ENCODE measurements at places on chromosomes 7 and 10. TPM values are rescaled to one million over a fixed set of nuclear protein-coding genes. Genes with fewer than 3 reads are reported as not detected.

TSPAN14 gene
- 39.0 TPM for total RNA-seq

AGR2 gene
- total RNA-seq, result not detected

STEAP1B gene
- 7.4 TPM for total RNA-seq

CC2D2B gene
- total RNA-seq, result 0.86 TPM

INMT gene
- total RNA-seq, result 15.8 TPM

GRK5 gene
- 16.0 TPM for total RNA-seq

HOXA10 gene
- total RNA-seq, result 47.1 TPM

MOGAT3 gene
- not detected for total RNA-seq

DNA sequence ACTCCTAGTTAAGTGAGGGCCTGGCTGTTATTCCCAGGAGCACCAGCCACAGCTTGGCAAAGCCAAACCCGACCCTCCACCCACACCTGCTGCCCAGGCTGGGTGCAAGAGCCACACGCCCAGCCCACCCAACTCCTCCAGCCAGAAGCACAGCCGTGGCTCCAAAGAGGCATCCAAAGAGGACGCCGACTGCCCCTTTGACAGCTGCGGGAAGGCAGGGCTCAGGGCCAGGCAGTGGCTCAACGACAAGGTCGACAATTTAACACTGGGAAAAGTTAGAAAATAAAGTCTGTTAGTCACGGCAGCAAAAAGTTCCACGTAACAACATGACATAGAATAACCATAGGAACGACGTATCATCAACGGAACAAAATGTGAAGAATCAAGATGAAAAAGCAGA lies 54.3 kb downstream of the DPYSL4 start:
- DNase-seq, result no peak

DNA sequence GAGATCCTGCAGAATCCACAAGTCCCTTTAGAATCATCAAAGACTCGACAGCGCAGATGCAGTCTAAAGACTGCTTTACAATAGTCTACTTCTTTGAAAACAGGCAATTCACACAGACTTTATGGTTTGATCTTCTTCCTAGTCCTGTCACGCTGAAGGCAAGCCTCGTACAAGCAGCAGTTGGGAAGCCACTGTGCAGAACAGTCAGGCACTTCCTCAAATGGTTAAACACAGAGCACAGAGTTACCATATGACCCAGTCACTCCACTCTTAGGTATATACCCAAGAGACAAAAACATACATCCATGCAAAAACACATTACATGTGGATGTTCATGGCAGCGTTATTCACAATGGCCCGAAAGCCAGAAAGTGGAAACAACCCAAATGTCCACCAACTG lies 41.4 kb downstream of the LRRC20 start:
- no peak for DNase-seq

- DNase-seq, result no peak
Measured at GRCh38 chr10:116704926-116705325, 37.4 kb downstream of the HSPA12A start.

DNA sequence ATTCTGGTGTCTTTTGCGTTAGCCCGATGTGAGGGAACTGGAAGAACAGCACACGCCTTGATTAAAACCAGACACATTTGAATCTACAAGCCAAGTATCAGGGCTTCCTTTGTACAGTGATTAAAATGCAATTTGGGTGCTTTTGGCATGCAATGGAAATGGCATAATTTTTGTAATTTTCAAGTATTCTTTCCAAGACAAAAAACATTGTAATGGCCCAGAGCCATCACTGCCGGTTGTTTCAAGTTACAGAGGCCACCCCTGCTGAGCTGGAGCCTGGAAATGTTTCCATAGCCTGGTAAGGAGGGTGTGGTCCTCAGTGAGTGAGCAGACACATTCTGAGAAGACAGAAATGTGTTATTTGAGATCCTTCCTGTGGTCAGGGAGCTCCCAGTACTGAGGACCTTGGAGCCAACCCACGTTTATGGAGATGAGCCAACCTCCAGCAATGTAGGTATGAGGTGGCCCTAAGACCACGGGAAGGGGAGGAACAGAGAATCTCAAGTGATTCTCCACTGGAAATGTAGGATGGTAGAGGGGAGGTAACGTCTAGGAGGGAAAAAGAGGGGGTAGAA lies 20.9 kb downstream of the TEX36 start:
- DNase-seq, result peak; percentile 38

DNA sequence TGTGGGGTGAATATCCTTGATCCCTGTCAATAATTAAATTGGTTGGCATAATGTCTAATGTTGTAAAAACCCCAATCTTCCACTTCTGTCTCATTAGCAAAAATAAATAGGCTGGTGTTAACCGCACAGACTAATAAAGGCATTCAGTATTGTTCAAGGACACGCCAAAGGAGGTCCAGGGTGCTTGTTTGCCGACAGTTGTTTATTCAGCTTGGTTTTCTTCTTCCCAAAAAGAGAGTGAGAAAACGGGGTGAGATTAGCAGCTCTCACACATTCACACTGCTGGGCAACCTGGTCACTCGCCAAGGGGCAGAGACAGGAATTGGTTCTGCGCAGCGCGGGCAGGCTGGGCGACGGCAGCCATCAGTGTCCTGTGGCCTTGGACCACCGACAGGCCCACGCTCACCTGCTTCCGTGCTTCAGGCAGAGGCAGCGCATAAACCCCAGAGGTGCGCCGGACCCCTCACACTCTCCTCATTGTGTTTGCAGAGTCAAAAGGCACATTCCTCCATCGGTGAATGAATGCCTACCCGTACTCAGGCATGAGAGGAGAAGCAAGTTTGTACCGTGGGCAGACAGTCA lies 26.2 kb upstream of the LMBR1 start:
- DNase-seq, result no peak

DNA sequence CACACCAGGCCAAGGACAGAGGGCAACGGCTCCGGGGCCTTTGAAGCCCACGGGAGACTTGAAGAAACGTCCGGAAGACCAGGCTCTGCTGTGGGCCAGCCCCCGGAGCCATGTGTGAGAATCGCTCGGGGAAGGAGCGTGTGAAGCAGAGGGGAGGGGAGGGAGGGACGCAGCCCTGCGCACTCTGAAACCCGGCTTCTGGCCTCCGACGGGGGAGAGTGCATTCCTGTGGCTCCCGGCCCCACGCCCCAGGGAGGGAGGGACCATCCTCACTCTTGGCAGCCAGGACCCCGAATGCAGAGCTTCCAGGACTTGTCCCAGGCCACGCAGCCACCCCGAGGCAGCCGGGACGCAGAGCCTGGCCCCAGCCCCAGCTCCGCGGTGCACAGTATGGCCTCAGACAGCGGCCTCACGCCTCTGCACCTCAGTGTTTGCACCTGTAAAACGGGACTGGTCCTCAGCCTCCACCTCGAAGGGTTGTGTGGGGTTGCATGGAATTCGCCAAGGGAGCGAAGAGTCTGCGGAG lies 67.4 kb downstream of the PDGFA start:
- peak; percentile 81 for DNase-seq

DNA sequence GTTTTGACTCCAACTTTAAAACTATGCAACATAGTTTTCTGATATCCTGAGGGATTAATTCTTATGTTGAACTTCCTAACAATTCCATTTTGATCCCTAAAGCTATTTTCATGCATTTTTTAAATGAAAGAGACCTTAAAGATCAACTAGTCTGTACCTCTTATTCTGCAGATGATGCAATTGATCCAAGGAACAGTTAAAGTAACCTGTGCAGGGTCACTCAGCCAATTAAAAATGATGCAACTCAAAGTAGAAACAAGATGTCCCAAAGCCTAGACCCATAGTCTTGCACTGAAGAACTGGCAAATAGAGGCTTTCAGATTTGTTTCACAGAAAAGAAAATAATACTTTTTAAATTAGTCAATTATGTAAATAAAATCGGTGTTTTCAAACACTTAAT lies 86.3 kb downstream of the IMMP2L start:
- peak; percentile 26 for DNase-seq

GRCh38 chr7:155466142-155466813 lies 8.3 kb downstream of the EN2 start:
- no peak for DNase-seq

DNA sequence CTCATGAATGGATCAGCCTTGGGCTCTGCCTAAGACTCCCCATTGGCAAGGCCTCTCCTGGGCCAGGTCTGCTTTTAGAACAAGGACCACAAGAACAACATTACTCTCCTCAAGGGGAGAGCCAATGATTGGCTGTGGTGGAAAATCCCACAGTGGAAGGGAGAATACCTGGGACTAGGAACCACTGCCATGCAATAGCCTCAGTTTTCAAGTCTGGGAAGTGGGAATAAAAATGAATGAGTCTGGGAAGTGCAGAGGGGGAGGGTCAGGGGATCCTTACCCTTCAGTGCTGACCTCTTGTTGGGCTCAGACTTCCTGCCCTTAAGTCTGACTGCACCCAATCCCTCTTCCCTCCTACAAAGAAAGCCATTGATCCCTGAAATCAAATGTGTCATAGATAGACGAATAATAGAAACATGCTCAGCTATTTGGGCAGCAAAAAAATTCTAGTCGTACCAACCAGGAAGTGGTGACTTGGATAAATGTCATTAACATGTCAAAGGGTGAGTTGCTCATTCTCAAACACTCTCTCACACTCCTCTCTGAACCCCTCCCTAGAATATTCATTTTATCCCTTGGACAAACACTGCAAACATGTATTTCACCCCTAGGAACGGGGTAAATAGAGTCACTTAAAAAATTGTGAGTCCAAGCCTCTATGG lies 123.6 kb downstream of the SH3PXD2A start:
- no peak for DNase-seq

GRCh38 chr7:116953906-116954838 lies 871 bp downstream of the ST7 start:
- DNase-seq, result peak; percentile 89

DNA sequence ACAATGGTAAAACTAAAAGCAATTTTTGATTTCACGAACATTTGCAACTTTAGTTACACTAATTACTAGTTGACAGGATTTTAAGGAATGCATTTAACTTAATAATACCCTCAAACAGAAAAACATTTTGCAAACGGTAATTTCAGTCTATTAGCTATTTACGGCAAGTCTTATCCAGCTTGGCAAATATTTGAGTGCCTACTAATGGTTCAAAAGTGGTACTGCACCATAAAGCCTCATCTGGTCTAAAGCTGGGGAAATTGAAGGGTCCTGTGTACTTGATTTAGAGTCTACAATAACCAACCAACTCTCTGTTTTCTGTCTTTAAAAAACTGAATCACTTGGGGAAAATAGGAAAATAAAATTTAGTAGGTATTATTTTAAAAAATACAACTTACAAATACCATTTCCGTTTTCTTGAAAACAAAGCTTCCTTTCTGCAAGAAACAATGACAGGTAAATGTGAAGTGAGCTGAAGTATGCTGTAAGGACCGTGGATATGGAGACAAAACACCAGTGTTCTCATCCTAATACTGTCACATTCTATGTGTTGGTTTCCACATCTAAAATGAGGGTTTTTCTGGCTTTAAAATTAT lies 142.3 kb downstream of the VPS50 start:
- DNase-seq, result peak; percentile 54

GRCh38 chr7:137331378-137331777 lies 12.2 kb downstream of the PTN start:
- DNase-seq, result no peak

DNA sequence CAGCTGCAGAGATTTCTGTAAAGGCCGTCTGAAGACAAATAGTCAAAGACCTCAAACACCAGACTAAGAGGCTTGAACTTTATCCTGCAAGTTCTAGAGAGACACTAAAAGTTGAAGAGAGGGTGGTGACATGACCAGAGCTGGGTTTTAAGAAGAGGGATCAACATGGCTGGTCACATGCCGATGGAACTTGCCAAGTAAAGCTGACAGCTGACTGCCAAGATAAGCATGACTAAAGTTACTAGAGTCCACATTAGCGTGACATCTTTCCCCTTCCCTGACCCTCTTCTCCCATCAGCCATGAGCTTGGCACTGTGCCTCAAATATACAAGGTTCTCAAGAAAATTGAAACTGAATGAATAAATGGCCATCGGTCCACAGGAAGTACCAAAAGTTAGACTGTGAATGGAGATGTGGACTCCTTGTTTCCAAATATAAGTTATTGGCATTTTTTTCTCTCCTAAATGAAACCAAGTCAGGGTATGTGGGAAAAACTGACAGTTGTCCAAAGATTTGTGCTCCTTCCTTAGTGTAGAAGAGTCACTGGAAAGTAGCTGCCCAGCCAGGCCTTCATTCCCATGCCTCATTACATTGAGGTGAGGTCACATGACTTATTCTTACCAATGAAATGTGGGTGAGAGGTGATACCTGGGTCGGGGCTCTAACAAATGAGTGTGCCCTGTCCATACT lies 24.5 kb downstream of the XPNPEP1 start:
- DNase-seq, result peak; percentile 14

GRCh38 chr7:57868771-57869483 lies 418.9 kb downstream of the ZNF716 start:
- no peak for DNase-seq

GRCh38 chr10:373526-374309 lies 238.5 kb downstream of the ZMYND11 start:
- DNase-seq, result peak; percentile 87

GRCh38 chr7:2008101-2008935 lies 224.4 kb downstream of the MAD1L1 start:
- no peak for DNase-seq
